ENCODE measurements at places on chromosomes 6 and 20.
A peak's percentile ranks its signal among the peaks of the same experiment; 100 is the strongest.

DNA sequence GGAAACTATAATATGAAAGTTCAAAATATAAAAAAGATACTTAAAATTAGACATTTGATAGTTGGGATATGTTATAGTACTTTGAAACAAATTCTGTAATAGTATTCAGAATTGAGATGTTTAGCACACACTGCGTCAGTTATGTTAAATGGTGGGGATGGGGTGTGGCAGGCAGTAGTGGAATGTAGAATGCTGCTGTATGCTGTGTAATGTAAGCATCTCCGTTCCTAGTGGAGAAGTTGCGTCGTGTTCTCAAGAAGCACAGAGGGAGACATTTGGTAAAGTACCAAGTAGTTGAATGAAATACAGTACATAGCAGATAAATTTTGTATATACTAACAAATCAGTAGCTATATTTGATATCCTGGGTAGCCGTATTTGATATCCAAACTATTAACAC is 192.4 kb downstream of the ZFAND3 start:
- no peak for DNase-seq

GRCh38 chr6:18488526-18489270 is 101.5 kb downstream of the RNF144B start:
- DNase-seq = no peak

- DNase-seq = no peak
These were observed 117.2 kb downstream of the FOXO3 start for GRCh38 chr6:108677894-108678293.

- no peak for DNase-seq
These were observed 67.1 kb upstream of the MYLIP start for GRCh38 chr6:16061818-16062217.

GRCh38 chr6:42217157-42217518 is 523 bp downstream of the MRPS10 start:
- DNase-seq = no peak

DNA sequence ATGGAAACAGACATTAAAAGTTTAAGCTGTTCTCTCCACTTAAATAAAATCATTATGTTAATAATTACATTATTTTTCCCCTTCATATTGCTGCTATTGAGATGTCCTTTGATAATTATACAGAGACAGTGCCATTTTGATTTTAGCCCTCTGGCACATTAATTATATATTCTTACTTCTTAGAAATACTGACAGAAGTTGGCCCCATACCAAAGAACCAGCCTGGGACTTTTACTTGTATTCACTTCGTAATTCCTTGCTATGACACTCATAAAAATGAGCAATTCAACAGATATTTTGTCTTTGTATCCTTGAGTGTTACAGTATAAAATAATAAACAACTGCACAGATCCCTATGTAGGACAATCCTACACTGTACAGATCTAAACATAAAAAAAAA is 743.7 kb downstream of the TBC1D32 start:
- DNase-seq = no peak

DNA sequence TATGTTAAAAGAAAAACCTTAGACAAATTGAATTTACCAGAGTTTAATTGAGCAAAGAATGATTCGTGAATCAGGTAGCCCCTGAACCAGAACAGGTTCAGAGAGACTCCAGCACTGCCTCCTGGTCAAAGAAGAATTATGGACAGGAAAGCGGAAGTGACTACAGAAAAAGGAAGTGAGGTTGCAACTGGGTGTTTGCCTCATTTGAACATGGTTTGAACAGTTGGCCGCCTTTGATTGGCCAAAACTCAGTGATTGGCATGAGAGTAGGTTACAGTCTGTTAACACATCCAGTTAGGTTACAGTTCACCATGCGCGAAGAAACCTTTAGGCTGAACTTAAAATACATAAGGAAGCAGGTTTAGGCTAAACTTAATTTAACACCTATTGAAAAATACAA is 248.8 kb downstream of the TFAP2A start:
- DNase-seq = no peak

- DNase-seq = no peak
These were observed 143.8 kb downstream of the TBC1D7 start for GRCh38 chr6:13184547-13184946.

- DNase-seq = no peak
These were observed 974.0 kb upstream of the GJE1 start for GRCh38 chr6:141158740-141159139.

DNA sequence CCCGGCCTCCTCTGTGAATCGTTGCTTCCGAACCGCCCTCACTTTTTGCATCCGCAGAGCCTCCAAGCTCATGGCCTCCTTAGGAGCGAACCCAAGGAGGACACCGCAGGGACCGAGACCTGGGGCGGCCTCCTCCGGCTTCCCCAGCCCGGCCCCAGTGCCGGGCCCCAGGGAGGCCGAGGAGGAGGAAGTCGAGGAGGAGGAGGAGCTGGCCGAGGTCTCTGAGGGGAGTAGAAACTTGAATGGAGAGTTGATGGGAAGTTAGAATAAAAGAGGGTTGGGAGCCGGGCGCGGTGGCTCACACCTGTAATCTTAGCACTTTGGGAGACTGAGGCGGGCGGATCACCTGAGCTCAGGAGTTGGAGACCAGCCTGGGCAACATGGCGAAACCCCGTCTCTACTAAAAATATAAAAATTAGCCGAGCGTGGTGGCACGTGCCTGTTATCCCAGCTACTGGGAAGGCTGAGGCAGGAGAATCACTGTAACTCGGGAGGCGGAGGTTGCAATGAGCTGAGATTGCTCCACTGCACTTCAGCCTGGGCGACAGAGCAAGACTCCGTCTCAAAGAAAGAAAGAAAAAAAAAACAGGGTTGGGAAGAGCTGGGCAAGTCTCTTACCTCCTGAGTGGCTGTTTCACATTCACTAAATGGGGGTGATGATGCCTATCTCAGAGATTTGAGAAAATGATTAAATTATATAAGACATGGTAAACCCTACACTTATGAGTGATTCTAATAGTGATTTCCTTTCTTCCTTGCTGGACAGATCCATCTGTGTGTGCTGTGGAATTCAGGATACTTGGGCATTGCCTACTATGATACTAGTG is 805 bp downstream of the MSH5 start:
- DNase-seq = no peak

- no peak for DNase-seq
These were observed 634 bp downstream of the ITPA start for GRCh38 chr20:3209946-3210317.

DNA sequence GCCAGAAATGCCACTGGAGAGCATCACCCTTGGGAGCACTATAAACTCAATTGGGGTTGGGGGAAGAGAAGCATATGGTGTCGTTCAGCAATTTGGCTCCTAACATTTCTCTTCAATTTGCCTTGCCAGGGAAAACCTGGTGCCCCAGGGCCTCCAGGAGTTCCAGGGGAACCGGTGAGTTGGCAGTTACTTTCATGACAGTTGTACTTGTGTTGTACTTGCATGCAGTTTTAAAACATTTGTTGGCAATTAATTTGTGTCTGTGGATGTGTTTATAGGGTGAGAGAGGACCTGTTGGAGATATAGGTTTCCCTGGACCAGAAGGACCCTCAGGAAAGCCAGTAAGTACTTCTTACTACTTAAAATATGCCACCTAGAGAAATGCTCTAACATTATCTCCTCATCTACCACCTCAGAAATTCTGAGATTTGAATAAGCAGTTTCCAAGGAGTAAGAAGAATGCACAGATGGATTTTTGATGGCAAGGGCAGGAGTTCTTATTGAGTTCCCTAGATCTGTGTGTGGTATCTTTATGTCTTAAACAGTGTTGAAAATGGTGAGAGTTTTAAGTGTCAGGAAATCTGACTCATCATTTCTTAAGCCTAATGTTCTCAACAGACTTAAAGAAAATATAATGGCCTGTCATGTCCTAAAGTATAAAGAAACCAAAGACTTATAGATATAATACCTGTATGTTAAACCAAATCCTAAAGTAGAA is 122.5 kb downstream of the COL9A1 start:
- no peak for DNase-seq

- DNase-seq = peak; percentile 63
These were observed at the start of gene VARS1 for GRCh38 chr6:31795616-31796298. Gene VARS1, minus strand, starts transcription at chr6:31795752. Its CDS starts 535 bp downstream, at chr6:31795217.

DNA sequence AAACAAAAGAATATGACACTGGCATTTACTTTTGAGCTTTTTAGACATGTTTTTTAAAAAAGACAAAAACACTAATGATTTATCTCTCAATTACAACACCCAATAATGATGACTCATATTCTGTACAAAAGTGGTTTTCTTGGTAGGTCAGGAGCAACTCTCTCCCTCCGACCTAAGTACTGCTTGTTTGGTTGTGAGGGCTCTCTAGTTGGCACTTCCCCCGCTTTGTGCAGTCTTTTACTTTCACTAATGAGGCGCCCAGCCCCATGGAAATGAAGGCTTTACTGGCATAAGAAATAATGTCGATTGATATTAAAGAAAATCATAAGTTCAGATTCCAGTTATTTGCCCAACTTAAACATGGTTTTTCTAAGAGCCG is 1.3 kb downstream of the KPNA5 start:
- DNase-seq = no peak

DNA sequence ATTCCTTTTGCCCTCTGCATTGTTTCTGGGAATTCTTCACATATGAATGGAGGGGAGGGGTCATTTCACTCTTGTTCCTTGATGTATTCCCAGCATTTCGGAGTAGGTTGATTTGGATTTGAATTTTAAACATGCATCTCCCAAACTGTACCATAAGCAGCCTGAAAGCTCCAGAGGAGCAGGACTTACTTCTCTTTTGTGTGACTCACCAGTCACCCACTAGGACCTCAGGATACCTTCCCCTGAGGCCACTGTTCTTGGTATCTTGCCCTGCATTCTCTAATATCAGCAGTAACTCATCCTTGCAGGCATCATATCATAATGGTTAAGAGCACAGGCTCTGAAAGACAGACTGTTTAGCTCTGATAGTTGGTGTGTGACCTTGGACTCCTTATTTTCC is 703 bp downstream of the MRPL2 start:
- no peak for DNase-seq

DNA sequence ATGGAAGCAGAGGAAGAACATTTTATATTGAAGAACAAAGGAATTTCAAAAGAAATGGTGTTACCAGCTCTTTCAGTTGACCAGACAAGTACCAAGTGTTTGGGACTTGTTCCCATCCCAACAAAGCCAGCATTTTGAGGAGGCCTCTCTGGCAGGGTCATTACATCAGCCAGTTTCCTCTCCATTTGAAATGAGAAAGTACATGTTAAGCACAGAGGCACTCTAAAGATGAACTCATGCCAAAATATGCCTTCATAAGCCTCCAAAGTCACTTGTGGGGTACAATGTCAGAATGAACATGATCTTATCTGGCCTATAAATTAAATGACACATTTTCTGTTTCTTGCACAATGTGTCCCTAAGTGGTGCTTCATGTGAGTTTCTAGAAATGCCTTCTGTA is 223.9 kb downstream of the PRL start:
- DNase-seq = peak; percentile 12

GRCh38 chr6:124560873-124561567 is 401.2 kb upstream of the RNF217 start:
- DNase-seq = no peak

- DNase-seq = no peak
These were observed 241.2 kb upstream of the PREP start for GRCh38 chr6:105644073-105644489.

- no peak for DNase-seq
These were observed 135.3 kb upstream of the DEFB112 start for GRCh38 chr6:50185006-50185405.

DNA sequence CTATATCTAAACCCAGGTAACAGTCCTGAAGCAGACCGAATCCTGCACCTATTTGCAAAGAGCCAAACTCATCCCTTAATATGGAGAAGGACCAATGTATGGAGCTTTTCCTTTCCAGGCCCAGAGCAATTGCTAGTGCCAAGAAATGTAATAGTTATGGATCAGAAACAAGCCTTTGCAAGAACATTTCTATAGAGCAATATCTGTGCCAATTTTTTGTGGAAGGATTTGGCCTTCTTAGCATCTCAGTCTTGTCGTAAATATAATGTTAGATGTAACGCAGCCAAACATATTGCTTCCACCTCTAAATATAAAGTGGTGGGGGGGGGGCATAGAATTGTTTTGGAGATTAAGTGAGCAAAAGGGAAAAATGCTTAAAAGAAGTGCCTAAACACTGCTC is 2.7 kb downstream of the KIAA0408 start:
- peak; percentile 26 for DNase-seq

GRCh38 chr20:55417836-55418235 is 587.5 kb downstream of the CBLN4 start:
- no peak for DNase-seq

DNA sequence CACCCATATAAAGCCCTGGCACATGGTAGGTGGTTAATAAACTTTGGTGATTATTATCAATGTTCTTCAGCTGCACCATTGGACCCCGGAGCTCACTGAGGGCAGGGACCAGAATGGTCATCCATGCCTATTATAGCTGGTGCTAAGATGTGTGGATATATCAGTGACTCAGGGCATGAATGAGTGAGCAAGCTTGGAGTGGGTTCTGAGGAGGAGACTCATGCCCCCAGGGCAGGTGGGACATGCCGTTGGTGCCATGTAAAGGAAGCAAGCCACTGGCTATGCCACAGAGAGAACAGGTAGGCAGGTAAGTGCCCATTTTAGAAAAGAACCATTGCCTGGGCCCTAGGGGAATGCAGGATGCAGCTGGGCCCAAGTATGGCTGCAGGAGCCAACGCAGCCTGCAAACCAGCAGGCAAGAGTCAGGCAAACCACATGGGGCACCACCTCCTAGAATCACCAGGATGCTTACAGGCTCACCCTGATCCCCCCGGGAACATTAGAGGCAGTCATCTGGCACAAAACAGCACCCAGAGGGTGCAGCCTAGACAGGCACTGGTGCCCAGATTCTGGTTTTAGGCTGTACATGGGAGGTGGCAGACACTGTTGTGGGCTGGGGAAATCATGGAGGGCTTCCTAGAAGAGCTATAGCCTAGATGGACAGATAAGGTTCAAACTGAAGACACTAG is 23.5 kb downstream of the PLAGL2 start:
- no peak for DNase-seq

GRCh38 chr6:132364306-132365074 is 36.8 kb downstream of the MOXD1 start:
- no peak for DNase-seq

GRCh38 chr20:21643417-21643816 is 62.0 kb upstream of the PAX1 start:
- DNase-seq = no peak

DNA sequence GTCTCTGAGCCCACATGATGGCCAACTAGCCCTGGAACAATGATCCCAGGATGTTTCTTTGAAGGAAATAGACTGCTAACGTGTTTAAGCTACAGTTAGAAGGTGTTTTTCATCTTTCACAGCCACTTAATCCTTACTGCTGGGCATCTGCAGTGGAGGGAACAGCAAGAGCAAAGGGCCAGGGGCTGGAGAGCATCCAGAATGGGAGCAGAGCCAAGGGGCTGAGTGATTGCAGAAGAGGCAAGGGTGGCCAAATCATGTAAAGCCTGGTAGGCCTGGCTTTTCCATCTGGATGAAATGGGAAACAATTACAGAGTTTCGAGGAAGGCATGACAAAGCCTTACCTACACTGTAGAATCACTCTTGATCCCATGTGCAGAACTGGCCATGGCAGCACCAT is 18.7 kb upstream of the LAMP5 start:
- peak; percentile 17 for DNase-seq

- no peak for DNase-seq
These were observed 171.2 kb upstream of the OLIG3 start for GRCh38 chr6:137665342-137665934.

- DNase-seq = no peak
These were observed 7.1 kb upstream of the TAAR1 start for GRCh38 chr6:132666118-132666517.

All from NCI-H446 (cell line).